LoVo (cell line): ENCODE measurements at places on chromosomes 2 and 18.

- DNase-seq, result no peak
Observed at GRCh38 chr2:86617738-86618137, 5.9 kb downstream of the RNF103 start.

DNA sequence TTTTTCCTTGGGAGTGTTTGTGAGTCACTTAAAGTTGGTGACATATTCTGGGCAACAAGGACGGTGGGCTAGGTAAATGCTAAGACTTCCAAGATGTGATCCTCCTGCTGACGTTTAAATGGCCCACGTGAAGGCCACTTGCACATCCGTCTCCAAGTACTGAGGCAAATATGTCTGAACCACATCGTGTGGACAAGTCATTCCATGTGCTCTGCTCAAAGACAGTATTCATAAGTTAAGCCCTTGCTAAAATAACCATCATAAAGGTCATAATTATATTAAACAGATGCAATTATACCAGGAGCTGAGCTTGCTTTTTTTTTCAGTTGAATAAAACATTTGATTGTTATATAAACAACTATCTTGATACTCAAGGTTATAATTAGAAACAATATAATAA is 44.8 kb downstream of the SPP2 start:
- no peak for DNase-seq

GRCh38 chr2:28904802-28905457 is 10.5 kb downstream of the WDR43 start:
- DNase-seq, result no peak

- DNase-seq, result no peak
Observed at GRCh38 chr18:35803551-35803950, 168.9 kb upstream of the RMP24 start.

DNA sequence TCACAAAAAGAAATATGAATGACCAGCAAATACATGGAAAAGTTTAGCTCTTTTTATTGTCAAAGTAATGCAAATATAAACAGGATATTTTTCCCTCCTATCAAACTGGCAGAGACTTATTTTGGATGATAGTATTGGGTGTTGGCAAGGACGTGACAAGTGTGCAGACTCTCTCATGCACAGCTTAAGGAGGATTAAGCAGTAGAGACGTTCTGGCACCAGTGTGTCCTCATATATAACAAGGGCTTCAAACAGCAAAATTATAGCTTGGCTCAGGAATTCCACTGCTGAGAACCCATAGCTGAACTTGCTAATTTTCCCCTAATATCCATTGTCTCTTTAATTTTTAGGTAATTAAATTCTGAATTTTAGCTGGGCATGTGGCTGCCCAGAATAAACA is 114.4 kb downstream of the FAM124B start:
- no peak for DNase-seq

- peak; percentile 76 for DNase-seq
Observed at GRCh38 chr2:29117636-29118303, 2.6 kb downstream of the CLIP4 start.

DNA sequence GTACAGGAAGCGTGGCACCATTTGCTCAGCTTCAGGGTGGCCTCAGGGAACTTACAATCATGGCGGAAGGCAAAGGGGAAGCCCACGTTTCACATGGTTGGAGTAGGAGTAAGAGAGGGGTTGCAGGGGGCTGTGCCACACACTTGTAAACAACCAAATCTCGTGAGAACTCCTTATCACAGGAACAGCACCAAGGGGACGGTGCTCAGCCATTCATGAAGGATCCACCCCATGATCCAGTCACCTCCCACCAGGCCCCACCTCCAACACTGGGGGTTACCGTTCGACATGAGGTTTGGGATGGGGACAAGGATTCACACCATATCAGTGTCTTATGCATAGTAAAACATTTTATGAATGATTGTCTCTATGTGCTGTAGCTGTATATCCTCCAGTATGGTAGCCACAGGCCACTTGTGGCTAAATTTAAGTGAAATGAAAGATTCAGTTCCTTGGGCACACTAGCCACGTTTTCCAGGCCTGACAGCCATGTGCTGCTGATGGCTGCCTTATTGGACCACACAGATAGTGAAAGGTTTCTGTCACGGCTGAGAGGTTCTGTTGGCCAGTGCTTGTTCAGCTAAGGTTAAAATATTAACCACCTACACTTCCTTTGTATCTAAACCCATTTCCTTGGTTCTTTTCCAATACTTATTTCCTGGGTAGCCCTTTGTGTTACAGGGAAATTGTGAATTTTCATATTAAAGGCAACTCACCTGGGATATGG is 77.3 kb downstream of the AGAP1 start:
- no peak for DNase-seq

DNA sequence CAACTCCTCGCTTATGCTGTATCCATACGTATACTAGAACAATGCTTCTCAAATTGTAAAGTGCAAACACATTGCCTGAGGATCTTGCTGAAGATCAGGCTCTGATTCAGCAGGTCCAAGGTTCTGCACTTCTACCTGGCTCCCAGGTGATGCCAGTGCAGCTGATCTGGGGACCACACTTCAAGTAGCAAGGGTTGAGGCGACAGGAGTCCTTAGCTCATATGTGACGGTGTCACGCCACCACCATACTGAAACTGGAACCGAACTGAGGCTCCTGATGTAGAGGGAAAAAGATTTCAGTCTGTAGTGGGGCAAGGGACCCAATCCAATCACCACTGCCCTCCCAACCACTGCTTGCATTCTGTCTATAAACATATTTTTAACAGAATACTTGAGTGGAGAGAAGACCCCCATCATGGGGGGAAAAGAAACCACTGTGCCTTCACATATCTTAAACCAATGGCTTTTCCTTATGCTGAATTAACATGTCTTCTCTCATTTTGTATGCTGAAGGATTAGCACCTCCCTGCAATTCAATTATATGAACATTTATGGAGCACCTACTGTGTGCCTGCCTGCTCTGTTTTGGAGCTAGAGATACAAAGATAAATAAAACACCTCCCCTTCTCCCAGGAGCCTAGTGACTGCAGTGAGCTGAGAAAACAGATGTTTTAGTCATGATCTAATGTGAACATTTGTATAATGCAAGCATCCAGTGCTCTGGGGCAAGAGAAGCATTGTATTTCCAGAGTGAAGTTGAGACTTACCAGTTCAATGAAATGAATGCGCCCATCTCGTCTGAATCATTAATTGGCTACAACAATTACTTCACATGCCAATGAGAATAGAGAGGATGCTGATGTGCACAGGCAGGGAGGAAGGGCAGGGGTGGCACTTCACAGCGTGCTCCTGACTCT is 6.6 kb upstream of the ASAP2 start:
- no peak for DNase-seq
